ENCODE measurements at places on chromosomes 1 and 21.

GRCh38 chr1:61204528-61204927, 122.2 kb downstream of the NFIA start:
- DNase-seq = no peak

DNA sequence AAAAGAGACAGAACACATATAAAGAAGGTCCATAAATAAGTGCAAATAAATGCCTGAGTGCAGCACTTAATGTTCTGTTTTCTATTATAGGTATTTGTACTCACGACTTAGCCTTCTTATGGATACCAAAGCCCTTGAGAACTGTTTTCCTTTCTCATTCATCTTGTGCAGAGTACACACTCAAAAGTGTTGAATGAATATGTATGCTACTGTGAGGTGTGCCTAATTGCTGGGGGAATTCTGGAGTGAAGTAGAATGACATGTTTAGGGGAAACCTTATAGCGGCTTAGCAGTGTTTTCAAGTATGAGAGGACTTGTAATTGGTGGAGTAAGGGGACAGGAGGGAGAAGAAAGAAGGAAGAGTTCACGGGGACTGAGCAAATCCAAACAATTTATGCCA, 157.6 kb downstream of the CACNA1E start:
- DNase-seq = no peak

- DNase-seq = no peak
Measured at GRCh38 chr1:150385537-150386445, 21.8 kb downstream of the RPRD2 start.

- DNase-seq = no peak
Measured at GRCh38 chr1:14255711-14256110, 342.8 kb upstream of the KAZN start.

DNA sequence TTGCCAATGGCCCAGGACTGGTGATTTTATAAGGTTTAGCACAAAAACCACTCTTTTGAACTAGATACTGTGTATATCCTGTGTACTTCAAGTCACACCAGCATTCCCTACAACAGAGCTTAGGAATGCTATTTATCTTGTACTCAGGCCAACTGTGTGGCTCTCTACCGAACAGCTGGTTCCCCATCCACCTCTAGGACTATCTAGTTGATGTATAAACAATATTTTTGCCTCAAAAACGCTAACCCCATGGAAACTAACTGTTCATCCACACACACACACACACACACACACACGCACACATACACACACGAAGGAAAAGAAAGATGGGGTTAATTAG, 28.7 kb upstream of the SLC45A3 start:
- no peak for DNase-seq

GRCh38 chr1:199834711-199835110, 192.8 kb upstream of the NR5A2 start:
- DNase-seq = no peak

- DNase-seq = no peak
Measured at GRCh38 chr1:207670192-207670591, 25.3 kb downstream of the CR1L start.
